ENCODE measurements at places on chromosomes 1 and 21.

- DNase-seq = no peak
Measured at GRCh38 chr1:25650289-25650576, 33.6 kb downstream of the MAN1C1 start.

DNA sequence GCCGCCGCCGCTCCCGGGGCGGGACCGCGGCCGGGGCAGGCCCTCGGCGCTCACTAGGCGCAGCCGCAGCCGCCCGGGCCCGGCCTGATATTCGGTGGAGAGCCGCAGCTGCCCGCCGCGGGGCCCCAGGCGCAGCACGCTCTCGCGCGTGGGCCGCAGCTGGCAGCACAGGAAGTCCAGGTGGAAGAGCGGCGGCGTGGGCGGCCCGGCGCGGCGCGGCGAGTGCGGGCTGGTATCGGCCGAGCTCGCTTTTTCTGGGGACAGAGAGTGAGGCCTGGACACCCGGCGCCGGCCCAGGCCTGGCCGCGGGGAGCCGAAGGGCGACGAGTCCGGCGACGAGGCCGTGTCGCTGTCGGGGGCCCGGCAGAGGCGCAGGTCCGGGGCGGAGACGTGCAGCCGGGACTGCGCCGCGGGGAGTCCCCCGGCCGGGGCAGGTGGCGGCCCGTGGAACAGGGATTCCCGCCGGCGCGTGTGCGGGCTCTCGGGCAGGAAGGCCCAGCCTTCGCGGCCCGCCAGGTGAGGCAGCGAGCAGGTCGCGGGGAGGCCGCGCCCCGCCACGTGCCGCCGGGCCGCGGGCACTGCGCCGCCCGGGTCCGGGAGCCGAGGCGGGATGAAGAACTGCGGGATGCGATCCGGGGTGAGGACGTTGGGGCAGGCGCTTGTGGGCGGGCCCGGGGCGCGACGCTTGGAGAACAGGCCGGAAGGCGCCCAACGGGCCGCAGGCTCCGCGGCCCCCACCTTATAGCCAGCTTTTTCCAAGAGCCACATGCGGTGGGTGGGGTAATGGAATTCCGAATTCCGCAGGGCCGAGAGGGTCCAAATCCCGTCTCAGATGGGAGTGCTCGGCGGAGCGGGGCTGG, 1.2 kb downstream of the C2CD4D start:
- no peak for DNase-seq

GRCh38 chr1:230806552-230806951, 59.4 kb downstream of the CAPN9 start:
- DNase-seq = no peak

DNA sequence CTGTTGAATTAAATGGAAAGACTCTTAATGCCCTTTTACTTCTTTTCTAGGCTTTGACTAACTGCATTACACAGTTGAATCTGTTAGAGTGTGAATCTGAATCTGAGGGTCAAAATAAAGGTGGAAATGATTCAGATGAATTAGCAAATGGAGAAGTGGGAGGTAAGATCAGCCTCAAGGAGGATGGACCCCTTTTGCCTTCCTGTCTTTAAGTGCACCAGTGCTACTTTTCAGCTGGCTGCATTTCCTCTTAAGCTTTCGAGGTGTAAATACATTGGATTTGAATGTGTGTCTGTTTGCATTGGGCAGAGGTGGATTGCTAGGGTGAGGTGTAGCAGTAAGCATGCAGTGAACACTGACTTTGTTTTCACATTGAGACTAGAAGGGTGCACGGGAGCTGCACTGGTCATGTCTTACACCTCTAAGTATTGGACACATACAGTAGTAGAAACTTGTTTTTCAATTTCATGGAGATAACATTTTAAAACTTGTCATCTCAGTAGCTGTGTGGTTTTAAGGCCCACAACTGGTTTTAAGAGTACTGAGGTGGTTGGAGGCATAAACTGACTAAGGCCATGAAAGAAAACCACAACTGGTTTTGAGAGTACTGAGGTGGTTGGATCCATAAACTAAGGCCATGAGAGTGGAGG, 35.4 kb downstream of the MIA3 start:
- no peak for DNase-seq

DNA sequence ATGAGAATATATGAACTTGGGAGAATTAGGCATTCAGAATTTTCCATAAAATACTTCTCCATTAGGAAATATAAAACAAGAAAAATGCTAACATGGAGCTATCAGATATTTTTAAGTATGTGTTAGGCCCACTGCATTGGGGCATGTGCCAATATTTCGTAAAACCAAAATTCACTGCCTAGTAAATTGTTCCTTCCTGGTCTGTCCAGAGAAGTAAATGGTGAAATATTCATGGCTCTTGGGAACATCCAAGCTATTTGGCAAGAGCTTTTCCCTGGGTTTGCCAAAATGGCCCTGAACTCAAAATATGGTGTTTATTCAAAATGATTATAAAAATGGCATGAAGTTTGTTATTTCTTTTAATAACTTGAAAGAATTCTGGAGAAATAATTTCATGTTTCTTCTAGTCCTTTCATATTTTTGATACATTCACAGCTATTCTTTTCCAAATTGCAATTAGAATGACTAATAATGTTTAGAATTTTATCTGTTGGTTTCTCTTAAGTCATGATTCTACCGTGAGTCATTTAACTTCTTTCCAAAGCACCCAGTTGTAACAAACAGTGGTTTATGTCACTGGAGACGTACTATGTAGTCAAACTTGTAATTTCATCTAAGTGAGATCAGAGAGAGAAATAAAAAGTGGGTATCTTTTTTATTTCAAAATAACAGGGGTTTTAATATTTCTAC, 25.7 kb upstream of the SLC19A2 start:
- DNase-seq = peak; percentile 56

DNA sequence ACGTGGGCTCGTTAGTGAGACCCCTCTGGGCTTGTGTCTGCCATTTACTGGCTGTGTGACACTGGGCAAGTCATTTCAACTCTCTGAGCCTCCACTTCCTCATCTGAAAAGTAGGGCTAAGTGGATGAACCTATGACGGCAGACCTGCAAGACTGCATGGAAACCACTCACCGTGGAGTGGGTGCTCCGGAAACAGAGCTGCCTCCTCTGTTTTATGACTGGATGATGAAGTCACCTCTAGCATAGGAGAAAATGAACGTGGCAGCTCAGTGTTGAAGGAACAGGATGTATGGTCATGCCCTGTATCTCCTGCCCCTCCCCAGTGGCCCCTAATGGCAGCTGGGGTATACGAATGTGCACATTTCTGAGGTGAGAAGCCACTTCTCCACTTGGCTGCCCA, 40.5 kb downstream of the STPG1 start:
- no peak for DNase-seq

DNA sequence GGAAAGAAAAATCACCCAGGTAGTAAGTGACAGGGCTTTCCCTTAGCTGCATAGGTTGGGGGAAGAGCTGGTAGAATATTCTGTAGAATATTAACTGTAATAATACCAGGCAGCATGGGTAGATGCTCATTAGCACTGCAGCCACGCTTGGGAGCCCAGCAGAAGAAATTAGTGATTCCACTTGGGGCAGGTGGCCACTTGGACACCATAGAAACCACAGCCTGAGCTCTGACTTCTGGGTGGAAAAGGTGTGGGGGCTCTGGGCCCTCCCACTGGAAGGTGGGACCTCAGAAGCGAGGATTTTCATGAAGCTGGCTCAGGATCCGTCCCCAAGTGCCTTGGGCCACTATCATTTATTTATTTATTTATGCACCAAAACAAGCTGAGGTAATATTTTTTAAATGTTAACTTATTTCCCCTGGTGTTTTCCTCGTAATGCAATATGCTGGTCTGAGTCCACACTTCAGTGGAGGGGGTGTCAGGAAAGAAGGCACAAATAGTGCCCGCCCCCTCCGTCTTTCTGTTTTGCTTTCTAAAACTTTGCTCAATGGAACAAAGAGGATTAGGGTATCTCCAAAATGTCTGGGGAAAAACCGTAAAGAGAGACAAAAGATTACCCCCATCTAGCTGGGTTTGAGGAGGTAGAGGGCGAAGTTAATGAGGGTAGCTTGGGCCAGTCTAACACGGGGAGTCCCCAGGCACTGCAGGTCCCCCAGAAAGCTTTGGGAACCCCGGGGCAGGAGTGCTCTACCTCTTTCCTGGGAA, 75.2 kb upstream of the GADD45A start:
- no peak for DNase-seq

- no peak for DNase-seq
Measured at GRCh38 chr1:97348599-97349265, 572.1 kb downstream of the DPYD start.

DNA sequence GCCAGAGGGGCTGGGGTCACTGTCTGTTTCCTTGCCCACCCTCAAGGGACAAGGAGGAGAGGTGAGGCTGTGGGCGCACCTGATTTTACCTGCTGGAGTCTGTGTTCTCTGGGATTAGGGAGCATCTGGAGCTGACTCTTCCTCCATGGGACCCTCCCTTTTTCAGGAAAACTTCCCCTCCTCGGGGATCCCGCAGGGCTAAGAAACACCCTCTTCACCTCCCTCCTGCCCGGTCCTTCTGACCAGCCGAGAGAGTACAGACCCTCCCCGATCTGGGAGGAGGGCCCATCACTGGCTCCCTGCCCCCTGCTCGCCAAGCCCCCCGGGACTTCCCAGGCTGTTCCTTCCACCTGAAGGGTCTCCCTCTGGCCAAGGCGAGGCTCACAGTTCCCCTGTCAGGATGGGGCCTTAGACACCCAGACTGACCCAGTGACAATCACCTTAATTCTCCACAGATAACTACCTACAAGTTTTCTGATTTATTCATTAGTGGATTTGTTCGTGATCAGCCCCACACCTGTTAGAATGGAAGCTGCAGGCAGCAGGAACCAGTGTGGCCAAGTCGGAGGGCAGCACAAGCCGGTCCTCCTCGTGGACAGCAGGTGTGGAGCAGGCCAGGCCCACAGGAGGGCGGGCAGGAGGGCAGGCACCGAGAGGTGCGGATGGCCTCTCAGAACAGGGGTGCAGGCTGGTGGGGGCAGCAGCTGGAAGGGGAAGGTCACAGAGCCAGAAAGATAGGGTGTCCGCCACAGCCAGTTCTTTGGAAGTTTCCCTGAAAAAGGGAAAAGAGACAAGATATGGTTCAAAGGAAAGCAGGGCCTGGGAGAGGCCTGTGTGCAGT, 15.9 kb upstream of the SAMD11 start:
- DNase-seq = no peak

DNA sequence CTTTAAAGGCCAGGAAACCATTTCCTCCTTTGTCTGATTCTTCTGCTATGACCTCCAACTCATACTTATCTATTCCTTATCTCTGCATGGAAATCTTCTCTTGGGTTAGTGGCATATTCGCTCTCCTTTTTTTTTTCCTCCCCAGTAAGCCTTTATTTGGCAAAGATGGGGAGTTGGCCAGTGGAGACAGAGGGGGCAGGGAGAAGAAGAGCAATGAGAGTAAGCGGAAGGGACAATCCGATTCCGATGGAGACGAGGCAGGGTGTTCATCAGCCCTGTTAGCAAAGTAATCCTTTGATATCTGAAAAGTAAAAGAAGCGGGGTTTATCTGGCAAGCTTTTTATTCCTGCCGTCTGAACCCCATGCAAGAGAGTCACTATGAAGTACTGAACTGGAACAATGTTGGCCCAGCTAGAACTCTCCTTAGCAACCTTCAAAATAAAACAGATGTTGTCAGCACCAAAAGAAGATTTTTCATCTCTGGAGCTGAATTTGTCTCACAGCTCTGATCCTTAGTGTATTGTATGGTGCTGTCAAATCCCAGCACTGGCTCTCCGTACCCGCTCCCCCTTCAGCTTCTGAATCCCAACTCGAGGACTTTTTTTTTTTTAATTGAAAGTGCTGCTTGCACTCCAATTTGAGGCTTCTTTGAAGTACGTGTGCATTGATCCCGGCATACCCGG, 40.9 kb downstream of the PTGFRN start:
- DNase-seq = peak; percentile 36

GRCh38 chr21:33949516-33950430, 34.2 kb upstream of the ATP5PO start:
- DNase-seq = no peak

GRCh38 chr21:18725653-18726052, 322.1 kb upstream of the TMPRSS15 start:
- DNase-seq = no peak

GRCh38 chr1:180881806-180882509, 30.7 kb upstream of the KIAA1614 start:
- peak; percentile 89 for DNase-seq

DNA sequence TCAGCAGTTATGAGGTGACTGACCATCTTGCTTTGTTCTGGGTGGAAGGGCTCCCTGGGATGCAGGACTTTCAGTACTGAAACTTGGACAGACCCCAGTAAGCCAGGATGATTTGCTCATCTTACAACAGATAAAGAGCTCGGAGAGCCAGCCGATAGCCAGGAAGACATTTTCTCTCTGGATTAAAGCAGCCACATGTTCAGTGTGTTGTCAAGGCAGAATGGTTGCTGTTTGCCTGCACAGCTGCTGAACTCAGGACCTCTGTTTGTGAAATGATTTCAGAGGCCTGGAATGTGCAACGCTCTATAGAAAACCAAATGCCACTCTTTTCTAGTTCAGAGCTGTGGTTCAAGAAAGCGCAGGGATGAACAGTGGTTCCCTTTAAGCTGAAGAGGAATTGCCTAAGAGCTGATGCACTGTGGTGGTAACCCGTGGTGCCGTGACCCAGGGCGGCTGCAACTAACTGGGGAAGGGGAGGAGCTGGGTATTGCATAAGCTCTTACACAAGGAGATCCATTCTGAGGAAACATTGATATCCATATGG, 40.7 kb downstream of the CASQ2 start:
- DNase-seq = no peak

DNA sequence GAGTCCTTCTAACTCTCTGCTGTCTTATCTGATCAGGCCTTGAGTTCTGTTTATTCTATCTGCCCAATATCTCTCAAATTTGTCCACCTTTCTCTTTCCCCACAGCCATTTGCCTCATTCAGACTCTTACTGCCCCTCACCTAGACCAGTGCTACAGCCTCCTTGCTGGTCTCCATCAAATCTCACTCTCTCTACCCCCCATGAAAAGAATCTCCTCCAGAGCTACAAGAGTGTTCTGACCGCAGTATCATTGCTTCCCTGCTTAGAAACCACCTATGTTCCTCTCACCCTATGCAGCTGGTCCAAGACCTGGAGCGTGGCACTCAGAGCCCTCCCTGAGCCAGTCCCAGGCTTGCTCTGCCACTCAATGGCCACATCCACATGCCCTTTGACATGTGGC, 231.0 kb upstream of the JUN start:
- no peak for DNase-seq

- no peak for DNase-seq
Measured at GRCh38 chr21:38950435-38951094, 144.8 kb downstream of the ETS2 start.

DNA sequence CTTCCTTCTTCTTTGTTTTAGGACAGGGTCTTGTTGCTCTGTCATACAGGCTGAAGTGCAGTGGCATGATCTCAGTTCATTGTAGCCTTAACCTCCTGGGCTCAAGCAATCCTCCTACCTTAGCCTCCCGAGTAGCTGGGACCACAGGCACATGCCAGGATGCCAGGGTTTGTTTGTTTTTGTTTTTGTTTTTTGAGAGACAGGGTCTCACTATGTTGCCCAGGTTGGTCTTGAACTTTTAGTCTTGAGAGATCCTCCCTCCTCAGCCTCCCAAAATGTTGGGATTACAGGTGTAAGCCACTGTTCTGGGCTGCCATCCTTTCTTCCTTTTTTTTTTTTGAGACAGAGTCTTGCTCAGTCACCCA, 56.5 kb upstream of the SLC45A1 start:
- DNase-seq = no peak

Measured in NCI-H446 treated with DMSO at 0.1 percent for 48 hours (cell line).